ENCODE measurements at places on chromosomes 12 and 14. TPM values are rescaled to one million over a fixed set of nuclear protein-coding genes. Genes with fewer than 3 reads are reported as not detected.

P2RX7 gene
- total RNA-seq = 6.6 TPM

CYP27B1 gene
- 2.6 TPM for total RNA-seq

TAS2R30 gene
- 3.1 TPM for total RNA-seq

HPD gene
- not detected for total RNA-seq

FAIM2 gene
- total RNA-seq = 0.22 TPM

ACOT4 gene
- total RNA-seq = 1.9 TPM

CLEC4E gene
- not detected for total RNA-seq

PKP2 gene
- not detected for total RNA-seq
